ENCODE measurements at places on chromosomes 1 and 21.

GRCh38 chr1:227333423-227333822, 15.1 kb upstream of the CDC42BPA start:
- no peak for DNase-seq

DNA sequence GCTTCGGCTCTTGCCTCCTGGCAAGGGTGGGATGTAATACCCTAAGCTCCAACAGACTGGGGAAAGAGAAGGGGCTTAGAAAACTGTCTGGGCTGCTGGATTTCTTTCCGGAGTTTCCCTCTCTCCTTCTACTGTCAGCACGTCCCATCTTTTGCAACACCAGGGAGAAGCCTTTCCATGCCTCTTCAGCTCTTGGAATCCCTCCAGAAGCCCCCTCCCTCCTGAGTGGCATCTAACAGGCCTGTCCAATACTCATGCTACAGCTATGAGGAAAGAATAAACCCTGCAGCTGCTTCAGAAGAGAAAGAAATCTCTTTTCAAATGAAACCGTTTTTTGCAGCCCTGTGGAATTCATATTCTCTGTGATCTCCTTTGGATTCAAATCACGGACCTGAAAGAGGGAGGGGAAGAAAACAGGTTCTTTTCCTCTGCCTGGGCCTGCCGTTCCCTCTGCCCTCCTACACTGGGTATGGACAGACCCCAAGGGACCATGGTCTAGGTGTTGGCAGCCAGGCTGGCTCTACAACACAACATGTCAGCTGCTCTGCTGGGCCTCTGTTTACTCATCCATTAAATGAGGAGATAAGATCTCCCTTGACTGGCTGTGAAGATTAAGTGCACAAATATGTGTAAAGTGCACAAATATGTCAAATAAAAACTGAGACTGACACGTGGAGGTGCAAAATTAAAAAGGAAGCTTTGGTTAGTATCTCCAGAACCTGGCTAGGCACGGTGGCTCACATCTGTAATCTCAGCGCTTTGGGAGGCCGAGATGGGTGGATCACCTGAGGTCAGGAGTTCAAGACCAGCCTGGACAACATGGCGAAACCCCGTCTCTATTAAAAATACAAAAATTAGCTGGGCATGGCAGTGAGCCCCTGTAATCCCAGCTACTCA, 6.0 kb upstream of the CAPN2 start:
- no peak for DNase-seq

DNA sequence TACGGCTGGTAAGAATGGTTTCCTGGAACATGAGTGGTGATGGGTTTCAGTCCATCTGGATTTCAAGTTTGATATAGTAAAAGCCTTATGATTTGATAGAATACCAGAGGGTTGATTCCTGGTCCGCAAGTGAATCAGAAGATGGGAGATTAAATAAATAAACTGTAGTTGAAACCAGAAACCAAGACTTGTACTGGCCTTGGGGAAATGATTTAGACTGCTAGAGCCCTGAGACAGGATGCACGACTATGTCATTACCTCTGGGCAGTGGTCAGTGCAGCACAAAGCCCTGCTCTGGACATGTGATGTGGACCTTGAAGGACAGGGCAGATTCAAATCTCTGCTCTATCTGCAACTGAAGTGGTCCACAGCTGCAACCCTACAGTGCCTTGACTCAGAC, 15.6 kb upstream of the FMOD start:
- DNase-seq: no peak

- DNase-seq: no peak
Measured at GRCh38 chr1:43015269-43015668, 56.6 kb upstream of the SLC2A1 start.

DNA sequence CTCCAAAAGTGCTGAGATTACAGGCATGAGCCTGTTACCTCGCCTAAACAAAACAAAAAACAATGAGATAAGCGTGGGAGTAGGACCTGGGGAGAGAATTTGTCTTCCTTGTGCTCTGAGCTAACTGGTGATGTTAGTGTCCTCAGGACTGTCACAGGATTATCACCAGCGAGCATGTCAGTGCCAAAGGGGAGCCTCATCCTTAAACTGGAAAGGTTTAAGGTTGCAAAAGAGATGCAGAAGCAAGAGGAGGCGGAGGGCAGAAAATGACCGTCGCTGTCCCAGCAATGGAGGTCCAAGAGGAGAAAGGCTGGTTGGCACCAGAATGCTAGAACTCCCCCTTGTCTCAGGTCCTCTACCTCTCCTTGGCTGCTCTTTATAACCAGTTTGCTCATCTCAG, 3.9 kb downstream of the SYPL2 start:
- DNase-seq: no peak

DNA sequence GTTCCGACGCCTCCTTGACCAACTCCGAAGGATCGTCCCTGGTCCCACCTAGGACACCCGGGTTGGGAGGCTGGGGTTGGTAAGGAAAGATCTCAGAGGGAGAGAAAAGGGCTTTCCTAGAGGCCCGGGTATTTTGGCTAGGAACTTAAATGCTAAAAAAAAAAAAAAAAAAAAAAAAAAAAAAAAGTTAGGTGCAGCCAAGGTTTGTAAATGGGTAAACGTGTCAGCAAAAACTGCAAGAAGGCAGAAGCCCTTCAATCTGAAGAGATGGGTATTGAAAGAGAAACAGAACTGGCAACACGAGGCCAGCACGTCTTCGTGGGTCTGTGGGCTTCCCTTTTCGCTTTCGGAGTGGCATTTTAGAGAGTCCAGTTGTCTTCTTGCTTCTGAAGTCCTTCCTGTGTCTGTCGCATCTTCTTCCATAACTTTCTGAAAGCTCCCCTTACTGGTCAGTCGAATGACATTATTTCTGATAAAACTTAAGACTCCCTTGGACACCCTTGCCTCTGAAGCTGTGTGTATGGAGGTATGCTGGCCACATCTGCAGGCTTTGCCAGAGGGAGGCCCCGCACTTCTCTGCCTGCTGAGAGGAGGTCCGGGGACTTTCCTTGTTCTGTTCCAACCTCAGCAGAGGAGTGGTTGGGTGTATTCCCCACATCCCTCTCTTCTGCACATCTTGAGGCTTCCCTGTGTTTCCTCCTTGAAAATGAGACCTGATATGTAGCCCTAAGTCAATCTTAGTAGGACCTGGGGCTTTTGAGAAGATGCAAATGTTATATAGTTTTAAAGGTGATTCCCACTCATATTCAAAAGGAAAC, 745 bp downstream of the RCSD1 start:
- DNase-seq: no peak

GRCh38 chr1:115199416-115200132, 110.3 kb upstream of the TSPAN2 start:
- no peak for DNase-seq

- DNase-seq: no peak
Measured at GRCh38 chr1:21576031-21576797, 67.0 kb downstream of the ALPL start.

DNA sequence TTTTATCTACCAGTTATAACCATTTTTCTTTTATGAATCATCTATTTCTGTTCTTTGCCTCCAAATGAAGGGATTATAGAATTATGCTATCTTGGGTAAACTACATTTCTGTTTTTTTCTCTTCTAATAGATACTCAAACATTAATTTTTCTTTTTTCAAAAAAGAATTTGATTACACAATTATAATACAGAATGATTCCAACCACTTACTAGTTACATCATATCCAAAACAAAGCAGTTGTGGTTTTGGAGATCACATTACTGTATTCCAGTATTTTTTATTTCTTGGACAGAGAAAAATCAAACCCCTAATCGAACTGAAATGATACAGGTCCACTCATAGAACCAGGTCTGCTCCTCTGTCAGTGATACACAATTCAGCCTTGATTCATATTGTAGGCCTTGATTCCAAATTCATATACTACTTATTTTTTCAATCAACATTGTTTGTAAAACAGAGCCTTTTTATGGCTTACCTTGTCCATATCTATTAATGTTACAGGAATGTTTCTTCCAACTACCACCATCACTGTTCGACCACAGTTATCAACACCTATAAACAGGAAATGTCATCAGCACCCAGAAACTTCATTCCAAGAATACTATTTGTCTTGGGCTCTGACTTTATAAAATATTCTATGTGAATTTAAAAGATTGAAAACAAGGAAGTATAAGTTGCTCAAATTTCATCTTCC, 43.2 kb downstream of the GDAP2 start:
- DNase-seq: no peak

- no peak for DNase-seq
Measured at GRCh38 chr1:39745016-39745670, 6.5 kb downstream of the PPIE start.

DNA sequence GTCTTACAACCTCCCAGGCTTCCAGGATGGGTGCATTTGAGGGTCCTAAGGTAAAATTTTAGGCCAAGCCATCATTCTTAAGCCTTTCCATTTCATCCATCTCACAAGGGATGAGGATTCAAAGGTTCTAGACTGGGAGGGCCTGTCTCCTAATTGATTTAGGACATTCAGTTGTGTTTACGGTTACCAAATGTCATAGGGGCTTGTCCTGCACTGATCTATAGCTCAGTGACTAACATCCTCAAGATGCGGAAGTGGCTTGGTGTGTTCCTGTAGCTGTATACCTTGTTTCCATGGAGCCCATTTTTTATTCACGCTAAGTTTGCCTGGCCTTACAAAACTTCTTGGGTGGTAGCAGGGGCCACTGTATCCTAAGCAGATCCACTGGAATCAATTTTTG, 52.8 kb downstream of the DUSP10 start:
- DNase-seq: no peak

DNA sequence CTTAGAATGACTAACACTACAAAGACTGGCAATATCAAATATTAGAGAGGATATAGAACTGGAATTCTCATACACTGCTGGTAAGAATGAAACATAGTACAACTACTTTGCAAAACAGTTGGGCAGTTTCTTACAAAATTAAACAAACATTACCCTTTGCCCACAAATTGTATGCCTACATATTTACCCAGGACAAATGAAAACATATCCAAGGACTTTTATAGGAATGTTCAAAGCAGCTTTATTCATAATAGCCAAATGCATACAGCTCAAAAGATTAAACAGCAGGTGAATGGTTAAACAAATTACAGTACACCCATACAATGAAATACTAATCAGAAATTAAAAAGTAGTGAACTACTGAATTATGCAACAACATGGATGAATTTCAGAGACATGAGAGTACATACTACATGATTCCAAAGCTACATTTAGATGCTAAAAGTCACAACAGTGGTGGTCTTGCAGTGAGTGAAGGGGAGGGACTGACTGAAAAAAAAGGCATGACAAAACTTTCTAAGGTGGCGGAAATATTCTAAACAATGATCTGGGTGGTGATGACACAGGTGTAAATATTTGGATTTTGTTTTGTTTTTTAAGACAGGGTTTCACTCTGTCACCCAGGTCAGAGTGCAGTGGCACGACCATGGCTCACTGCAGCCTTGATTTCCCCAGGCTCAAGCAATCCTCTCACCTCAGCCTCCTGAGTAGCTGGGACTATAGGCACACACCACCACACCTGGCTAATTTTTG, 40.4 kb downstream of the LYST start:
- DNase-seq: no peak

DNA sequence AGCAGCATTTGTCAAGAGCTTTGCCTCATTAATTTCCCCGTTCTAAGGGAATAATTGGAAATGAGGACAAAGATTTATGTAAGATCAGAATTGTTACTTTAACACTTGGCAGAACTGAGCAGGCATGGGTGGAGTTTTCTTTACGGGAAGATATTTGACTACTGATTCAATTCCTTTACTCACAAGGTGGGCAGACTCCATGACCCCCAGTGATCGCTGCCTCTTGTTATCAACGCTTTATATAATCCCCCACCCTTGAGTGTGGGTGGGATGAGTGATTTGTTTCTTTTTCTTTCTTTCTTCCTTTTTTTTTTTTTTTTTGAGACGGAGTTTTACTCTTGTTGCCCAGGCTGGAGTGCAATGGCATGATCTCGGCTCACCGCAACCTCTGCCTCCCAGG, 65.3 kb upstream of the TENT5B start:
- DNase-seq: no peak

DNA sequence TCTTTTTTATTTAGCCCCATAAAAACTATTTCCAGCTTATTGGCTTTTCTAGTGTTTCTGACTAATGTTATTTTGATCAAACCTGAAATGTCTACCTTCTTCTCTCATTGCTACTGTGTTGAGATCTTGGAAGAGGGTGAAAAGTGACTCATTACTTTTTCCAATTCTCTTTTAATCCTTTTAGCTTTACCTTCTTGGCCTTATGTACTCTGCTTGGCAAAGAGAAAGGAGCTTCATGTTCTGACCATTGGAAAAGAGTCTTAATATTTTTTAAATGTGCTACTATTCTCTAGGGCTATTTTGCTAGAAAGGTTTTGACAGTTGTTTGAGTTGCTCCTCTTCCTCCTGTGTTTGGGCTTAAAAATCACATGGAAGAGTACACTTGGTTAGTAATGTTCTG, 97.8 kb upstream of the CHODL start:
- DNase-seq: no peak

DNA sequence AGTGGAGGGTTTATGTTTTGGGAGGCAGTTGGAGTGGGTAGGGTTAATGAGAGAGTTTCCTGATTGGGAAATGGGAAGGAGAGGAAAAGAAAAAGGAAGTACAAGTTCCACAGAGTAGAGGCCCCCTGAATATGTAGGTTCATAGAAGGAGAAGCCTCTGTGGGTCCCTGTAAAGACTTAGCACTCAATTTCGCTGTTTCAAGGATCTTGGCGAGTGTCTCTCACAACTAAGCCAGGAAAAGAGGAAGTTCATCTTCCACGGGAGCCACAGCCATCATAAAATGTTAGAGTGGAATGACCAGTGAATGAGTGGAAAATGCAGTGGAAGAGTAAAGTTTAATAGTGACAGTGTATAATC, 17.4 kb upstream of the DPYD start:
- no peak for DNase-seq

DNA sequence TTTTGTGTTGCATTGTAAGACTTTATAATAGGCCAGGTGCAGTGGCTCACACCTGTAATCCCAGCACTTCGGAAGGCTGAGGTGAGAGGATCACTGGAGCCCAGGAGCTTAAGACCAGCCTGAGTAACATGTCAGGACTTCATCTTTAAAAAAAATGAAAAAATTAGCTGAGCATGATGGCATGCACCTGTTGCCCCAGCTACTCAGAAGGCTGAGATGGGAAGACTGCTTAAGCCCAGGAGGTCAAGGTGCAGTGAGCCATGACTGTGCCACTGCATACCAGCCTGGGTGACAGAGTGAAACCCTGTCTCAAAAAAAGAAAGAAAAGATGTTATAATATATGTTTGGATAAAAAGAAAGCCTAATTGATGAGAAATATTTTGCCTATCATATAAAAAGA, 34.9 kb downstream of the HMCN1 start:
- DNase-seq: no peak
